ENCODE measurements at places on chromosomes 1 and 21. TPM values are rescaled to one million over a fixed set of nuclear protein-coding genes. Genes with fewer than 3 reads are reported as not detected.

GRCh38 chr1:60137406-60137805, 63.8 kb upstream of the C1orf87 start:
- no peak for DNase-seq

The OLFML3 gene
- total RNA-seq, result 55.3 TPM

The DNMT3L gene
- not detected for total RNA-seq

- no peak for DNase-seq
These were observed 61.2 kb downstream of the GBP6 start for GRCh38 chr1:89425056-89425455.

DNA sequence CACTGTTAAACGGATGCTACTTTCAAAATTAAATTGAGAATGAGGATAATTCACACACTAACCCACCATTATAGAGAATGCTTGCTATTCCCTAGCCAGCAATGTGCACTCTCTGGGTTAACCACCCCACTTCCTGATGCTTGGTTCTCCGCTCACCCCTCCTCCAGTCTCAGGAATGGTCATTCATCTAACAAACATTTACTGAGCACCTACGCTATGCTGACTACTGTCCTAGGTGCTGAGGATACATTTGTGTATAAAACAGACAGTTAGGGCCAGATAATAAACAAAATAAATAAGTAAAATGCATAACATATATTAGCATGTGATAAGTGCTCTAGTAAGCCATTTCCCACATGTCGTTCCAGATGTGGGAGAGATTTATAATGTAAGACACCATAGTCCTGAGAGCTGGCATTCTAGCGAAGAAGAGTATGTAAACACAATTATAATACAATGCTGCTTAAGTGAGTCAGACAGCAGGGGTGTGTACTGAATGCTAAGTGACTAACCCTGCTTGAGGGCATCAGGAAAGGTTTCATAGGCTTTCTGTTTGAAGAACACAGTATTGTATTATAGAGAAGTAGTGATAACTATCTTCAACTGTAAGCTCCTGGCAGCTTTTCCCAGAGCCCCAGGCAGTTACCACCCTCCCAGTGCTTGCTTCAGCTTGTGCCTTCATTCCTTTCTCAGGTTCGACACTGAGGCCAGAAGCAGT, 126.7 kb upstream of the CACHD1 start:
- DNase-seq, result no peak

GRCh38 chr21:37414292-37415253, 48.0 kb downstream of the DYRK1A start:
- no peak for DNase-seq

DNA sequence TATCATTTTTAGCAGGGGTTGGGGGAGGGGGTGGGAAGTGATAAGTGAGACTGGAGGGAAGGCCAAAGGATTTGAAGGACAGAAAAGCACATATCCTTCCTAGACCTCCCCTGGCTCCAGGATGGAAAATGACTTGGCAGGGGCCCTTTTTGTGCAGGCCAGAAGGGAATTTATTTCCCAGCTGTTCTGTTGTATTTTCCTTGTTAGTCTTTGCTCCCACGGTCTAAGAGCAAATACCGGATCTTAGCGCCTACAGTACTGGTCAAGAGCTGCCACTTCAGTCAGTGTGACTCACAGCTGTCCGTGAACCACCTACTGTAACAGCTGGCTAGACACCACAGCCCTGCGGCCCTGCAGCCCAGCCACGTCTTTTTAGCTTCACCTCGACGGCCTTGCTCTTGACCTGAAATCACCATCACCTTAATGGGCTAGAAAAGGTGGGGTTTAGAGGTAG, 51.0 kb upstream of the ERRFI1 start:
- DNase-seq, result no peak

The FAAH gene
- 47.3 TPM for total RNA-seq

The MYBPH gene
- not detected for total RNA-seq

DNA sequence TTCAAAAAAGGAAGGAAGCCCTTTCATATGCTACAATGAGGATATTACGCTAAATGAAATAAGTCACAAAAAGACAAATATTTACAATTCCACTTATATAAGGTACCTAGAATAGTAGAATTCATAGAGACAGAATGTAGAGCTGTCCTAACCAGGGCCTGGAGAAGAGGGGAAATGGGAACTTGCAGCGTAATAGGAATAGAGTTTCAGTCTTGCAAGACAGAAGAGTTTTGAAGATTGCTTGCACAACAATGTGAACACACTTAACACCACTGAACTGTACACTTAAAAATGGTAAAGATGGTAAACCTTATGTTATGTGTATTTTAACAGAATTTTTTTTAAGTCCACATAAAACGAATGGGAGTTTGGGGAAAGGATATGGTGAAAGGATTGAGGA, 2.9 kb downstream of the CD1B start:
- no peak for DNase-seq

DNA sequence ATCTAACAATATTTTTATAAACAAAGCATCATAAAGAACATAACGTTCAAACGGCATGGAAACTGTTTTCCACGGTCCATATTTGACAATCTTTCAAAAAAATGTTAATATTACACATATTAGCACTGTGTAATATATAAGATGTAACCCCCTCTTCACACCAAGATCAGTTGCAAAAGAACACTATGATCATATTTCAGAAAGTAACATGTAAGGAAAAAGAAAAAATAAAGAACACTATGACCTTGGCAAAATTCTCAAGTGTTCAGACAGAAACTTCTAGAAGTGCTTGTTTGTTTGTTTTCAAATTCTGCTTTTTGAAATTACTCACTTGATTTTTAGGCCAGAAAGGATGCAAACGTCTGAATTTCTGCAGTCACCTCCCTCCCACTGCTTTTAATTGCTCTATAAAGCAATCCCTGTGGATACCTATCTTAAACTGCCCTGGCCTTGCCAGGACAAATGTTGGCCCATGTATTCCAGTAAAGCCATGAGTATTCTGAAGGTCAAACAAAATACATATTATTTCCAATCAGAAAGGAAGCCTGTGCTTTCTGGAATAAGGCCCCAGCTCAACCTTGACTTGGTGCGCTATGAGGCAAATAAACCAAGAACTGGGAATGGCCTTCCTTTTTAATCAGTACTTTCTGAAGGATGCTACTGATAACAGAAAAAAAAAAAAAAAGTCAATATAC, 68.6 kb downstream of the TGFBR3 start:
- no peak for DNase-seq

The CLDN8 gene
- not detected for total RNA-seq

DNA sequence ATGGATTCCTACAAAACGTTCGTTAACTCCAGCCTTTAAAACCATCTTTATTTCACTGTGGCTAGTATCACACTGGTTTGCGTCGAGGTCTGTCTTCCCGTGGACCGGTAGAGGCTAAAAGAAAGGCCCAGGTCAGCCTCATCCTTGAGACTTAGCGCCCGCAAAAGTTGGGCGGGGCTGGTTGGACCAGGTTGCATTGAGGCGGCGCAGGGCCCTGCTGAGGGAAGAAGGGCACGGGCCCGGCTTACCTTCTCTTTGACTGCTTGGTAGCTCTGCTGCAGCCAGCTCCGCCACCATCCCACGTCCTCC, 455 bp downstream of the BSDC1 start:
- DNase-seq, result no peak

DNA sequence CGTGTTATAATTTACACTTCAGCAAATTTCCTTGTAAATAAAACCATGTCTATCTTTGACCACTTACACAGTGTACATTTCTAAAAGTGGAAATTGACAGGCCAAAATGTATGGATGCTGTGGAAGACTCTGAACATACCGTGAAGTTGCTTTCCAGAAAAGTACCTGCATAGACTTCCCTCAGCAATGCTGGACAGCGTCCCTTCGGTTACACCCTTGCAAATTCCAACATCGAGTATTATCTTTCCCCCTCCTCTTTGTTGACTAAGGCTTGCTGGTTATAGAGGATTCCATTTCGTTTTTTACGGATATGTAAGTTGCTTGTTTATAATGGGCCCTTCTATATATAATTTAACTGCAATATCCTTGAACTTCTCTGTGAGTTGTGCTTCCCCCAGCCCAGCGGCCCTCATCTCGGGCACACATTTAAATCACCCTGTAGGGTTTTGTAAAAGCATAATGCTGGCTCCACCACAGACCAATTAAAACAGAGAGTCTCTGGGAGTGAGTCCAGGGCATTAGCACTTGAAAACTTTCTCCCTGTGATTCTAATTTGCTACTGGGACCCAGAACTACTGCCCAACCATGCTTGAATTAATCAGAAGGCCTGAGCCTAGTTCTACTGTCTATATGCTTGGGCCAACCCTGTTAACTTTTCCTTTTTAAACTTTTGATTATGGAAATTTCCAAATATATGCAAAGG, 230.3 kb downstream of the GRIK3 start:
- DNase-seq, result no peak

The ANKRD35 gene
- 3.0 TPM for total RNA-seq

The TLCD4 gene
- total RNA-seq, result 3.5 TPM

GRCh38 chr1:235649368-235650163, at the start of gene GNG4:
Gene GNG4 (minus strand): TSS chr1:235649784. CDS start chr1:235583838, 65,946 bp downstream.
- no peak for DNase-seq

DNA sequence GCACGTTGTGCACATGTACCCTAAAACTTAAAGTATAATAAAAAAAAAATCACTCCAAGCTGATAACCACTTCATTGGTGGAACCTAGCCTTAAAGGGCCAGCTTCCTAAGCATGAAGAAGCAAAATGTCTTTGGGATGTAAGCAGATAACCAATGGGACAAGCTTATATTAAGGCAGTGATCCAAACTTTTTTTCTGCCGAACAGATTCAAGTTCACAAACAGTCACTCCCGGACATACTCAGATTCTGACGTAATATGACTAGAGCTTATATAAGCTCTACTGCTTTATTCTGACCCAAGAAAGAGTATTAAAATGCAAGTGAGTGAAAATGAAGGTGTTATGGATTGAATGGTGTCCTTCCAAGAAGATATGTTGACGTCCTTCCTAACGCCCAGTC, 44.9 kb upstream of the HIVEP3 start:
- DNase-seq, result no peak

GRCh38 chr1:168136709-168137514, at the start of gene GPR161:
Gene GPR161 (minus strand): TSS chr1:168136930. CDS start chr1:168104850, 32,080 bp downstream.
- DNase-seq, result no peak

GRCh38 chr1:183404476-183404875, 13.7 kb downstream of the NMNAT2 start:
- DNase-seq, result no peak

The AGT gene
- not detected for total RNA-seq

GRCh38 chr1:64701886-64702285, 43.0 kb upstream of the RAVER2 start:
- no peak for DNase-seq

DNA sequence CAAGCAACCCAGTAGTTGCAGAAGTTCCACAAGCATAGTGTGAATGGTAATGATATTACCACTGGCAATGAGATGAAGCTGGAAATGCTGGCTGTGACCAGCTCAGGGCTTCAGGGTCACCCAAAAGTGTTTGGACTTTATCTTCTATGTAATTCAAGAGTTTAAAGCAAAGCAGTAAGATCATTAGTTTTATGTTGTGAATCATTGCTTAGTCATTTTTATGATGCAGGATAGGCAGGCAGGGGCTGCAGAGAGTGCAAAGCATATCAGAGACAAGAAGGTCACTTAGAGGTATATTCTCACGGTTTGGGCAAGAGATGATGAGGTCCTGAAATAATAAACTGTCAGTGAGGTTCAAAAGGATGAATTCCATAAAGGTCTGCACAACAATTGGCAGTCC, 147.4 kb downstream of the OLFM3 start:
- no peak for DNase-seq

- no peak for DNase-seq
These were observed 248.9 kb downstream of the NTNG1 start for GRCh38 chr1:107389410-107390396.

- no peak for DNase-seq
These were observed 3.1 kb downstream of the USP48 start for GRCh38 chr1:21779613-21780521.

GRCh38 chr1:201272799-201273198, 10.5 kb upstream of the PKP1 start:
- DNase-seq, result no peak

DNA sequence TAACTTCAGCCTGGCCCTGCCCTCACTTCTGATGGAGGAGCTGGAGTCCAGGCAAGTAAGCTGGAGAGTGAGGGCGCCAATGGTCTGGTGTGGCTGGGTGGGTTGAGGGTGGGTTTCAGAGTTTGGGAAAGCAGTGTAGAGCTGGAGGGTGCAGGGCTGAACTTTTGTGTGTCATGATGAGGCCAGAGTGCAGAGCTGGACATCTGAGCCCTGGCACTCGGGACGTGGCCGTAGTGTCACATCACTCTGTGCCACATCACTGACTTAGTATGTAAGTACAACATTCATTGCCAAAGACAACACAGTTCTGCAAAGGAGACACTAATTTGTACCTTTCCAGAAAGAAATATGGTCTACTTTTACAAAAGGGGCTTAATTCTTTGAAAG, 15.8 kb downstream of the SPATA46 start:
- no peak for DNase-seq

DNA sequence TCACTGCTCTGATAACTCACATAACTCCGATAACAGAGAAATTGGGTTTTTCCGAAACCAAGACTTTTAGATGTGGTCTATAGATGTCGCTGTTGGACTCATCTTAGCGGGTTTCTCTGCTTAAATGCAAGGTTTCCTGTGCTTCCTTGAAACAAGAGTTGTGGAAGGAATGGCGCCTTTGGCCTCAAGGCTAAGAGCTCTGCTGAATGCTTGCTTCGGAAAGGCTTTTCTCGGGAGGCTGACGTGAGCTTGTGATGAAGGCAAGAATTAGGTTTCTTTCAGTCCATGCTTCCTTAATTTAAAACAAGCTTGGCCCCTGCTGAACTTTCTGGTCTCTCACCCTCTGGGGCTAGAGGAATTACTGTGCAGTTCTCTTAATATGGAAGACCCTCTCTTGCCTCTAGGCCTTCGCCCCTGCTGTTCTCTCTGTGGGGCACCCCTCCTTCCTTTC, 113.5 kb downstream of the MAP3K21 start:
- DNase-seq, result peak; percentile 54

GRCh38 chr1:248906753-248907661, 972 bp downstream of the PGBD2 start:
- no peak for DNase-seq

The PDPN gene
- total RNA-seq, result 182 TPM

GRCh38 chr1:203252678-203253077, 23.2 kb upstream of the CHIT1 start:
- DNase-seq, result no peak

DNA sequence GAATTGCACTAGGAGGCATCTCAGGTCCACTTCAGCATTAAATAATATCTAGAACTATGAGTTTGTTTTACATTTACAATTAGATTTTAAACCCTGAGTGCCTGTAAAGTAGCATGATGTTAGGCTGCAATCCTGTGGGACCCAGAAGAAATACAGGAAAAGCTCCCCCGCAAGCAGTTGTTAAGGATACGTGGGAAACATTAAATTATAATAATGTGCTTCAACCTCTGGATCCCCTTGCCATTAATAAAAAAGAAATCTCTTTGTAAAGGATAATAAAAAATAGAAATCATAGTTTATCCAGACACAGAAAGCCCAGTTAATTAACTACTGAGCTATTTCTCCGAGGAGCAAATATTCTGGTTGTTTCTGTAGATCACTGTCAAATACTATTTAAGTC, 106.0 kb downstream of the PCNX2 start:
- no peak for DNase-seq
